ENCODE measurements at places on chromosomes 1 and 21.

GRCh38 chr1:87325982-87326738 lies 2.5 kb upstream of the LMO4 start:
- peak; percentile 49 for DNase-seq

DNA sequence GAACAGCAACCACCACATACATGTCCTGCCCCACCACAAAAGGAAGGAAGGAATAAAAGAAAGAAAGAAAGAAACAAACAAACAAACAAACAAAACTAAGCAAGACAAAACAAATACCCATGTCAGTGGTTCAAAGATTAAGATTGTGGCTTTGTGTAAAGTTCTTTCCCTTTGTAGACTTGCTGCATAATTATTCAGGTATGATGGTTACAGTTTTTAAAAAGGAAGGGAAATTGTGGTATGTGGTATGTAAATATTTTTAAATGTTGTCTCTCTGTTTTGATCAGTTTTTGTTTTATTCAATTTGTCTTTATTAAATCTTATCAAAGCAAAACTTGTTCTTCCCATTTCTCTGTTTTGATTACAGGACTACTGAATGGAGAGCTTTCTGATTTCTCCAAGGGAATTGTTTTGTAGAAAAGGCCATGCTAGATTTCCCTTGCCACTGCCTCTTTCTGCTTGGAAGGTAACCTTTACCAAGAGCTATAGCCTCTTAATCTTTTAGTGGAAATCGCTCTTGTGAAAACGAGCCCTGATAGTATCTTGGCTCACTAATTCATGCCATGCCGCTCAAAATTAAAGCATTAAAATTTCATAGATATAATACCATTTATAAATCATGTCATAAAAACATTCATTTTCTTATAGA lies 290.3 kb upstream of the ST6GALNAC5 start:
- DNase-seq, result no peak

DNA sequence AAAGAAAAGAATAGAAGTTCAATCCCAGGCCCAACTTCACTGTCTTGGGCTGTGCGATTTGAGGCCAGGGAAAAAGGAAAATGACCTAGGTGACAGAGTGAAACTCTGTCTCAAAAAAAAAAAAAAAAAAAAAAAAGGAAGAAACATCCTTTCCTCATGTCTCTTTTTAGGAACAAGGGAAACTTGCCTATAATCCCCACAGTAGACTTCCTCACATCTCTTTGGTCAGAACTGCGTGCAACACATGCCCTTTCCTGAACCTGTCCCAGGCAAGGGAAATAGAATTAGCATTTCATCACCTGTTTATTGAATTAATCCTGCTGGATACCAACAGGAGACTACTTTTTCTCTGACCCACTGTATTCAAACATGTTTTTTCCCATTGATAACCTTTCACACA lies 2.3 kb downstream of the DCST1 start:
- no peak for DNase-seq

GRCh38 chr1:10813799-10814198 lies 17.4 kb upstream of the CASZ1 start:
- DNase-seq, result no peak

DNA sequence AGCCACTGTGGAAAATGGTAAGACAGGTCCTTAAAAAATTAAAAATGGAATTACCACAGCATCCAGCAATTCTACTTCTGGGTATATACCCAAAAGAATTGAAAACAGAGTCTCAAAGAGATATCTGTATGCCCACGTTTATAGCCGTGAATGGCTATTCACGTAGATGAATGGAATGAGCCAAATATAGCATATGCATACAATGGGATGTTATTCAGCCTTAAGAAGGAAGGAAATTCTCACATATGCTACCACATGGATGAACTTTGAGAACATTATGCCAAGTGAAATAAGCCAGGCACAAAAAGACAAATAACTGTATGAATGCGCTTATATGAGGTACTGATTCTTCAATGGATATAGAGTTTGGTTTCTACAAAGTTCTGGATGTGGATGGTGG lies 134.5 kb upstream of the KCNE2 start:
- DNase-seq, result no peak

DNA sequence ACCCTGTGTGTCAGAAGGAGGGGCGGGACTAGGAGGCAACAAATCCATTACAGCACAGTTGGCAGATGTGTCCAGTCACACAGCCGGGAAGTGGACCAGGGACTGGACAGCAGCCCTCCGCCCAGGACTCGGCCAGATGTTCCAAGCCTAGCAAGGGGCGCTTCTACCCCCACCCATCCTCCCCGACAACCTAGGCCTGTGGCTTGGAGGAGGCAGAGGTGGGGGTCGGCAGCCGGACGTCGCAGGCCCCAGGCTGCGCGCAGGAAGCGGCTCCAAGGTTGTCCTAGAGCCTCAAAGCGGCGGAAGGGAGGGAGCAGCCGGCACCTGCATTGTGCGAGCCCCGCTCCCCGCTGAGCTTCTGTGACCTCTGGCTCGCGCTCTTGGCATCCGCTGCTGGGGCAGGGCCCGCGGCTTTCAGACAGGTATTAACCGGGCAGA lies 20.6 kb upstream of the MYCL start:
- DNase-seq, result no peak

Measured in SW 1271 (cell line).